ENCODE measurements at places on chromosomes 7 and 10.

DNA sequence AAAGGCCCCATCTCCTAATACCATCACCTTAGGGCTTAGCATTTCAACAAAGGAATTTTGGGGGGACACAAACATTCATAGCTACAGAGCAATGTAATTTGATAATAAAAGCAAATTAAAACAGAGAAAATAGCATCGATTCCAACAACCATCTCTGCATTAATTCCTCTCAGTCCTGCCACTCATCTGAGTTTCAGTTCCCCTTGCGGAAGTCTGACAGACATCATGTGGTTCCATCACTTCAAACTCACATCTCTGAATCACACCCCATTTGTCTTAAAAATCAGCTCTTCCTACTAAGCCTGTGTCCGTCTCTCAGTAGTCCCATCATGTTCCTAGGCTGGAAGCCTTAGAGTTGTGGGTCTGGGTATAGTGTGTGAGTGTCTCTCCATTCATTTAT, 3.6 kb downstream of the ADCK2 start:
- DNase-seq: no peak

DNA sequence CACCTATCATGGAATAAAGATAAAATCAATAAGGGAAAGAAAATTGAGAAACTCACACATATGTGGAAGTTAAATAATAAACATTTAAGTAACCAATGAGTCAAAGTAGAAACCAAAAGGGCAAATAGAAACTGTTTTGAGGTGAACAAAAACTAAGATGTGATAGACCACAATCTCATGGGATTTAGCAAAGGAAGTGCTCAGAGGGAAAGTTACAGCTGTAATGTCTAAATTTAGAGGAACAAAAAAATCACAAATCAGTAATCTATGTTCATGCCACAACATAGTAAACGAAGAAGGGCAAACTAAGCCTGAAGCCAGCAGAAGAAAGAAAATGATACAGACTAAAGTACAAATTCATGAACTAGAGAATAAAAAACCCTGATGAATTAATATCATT, 16.3 kb downstream of the CYP3A4 start:
- DNase-seq: no peak

GRCh38 chr7:98571006-98571405, 46.1 kb upstream of the NPTX2 start:
- DNase-seq: no peak

GRCh38 chr10:12334186-12334530, 15.2 kb upstream of the CAMK1D start:
- DNase-seq: no peak

- no peak for DNase-seq
Observed at GRCh38 chr10:45566415-45566814, 106.2 kb downstream of the ZFAND4 start.

DNA sequence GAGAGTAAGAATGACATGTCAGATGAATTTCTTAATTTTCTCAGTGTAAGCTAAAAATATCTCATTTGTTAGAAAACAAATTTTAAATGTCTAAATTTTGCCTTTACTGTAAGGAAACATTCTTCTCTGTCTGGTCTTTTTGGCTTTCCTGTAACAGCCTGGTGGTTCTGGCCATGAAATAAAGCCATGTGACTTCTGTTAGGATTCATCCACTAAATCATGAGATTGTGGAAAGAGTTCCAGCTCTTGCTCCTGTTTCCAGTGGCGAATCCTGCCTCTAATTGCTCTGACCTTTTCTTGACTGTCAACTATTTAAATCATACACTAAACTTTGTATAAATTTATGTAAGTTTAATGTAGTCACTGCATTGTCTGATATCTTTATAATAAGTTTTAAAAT, 398.5 kb upstream of the AKR1E2 start:
- DNase-seq: no peak

GRCh38 chr7:29598613-29599012, 35.0 kb downstream of the PRR15 start:
- DNase-seq: no peak

DNA sequence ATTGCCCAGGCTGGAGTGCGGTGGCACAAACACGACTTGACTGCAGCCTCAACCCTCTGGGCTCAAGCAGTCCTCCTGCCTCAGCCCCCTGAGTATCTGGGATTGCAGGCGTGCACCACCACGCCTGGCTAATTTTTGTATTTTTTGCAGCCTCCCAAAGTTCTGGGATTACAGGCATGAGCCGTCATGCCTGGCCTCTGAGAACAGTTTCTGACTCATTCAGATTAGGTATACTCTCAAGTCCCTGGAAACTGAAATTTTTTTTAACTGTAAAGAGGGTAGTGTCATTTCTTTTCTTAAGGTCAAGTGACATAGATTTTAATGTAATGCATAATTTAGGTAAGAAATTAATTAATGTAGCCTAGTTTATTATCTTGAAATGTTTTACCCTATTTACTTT, 104.7 kb downstream of the SEPTIN7 start:
- DNase-seq: no peak

DNA sequence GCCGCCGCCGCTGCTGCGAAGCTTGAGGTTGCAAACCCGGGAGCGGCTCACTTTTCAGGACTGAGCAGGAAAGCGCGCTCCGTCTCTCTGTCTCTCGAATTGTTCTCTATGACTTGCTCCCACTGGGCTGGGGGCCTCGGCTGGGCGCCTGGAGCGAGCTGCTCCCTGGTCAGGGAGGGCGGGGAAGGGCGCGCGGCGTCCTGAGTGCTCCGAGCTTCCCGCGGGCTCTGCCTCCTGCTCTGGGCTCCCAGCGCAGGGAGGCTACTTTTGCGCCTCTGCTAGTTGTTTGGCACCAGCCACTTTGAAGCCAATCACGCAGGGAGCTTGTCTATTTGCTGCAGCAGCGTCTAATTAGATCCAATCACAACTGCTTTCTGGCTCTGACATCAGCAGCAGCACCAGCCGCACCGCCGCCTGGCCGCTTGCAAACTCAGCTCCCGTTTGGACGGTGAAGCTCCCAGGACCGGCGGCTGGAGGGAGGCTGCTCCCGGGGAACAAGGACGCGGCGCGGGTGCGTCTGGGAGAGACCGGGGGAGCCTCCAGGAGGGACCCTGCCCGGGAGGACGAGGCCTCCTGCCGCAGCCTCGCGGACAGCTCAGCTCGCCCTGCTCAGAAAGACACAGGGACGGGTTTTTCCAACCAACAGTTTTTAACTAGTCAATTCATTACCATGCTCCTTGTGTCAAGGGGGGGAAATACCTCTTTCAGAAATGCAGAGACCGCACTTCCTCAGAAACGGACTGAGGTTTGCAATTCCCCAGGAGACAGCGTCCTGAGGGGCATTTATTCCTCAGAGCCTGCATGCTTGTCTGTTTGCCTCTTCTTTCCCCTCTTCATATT, at the start of gene ADARB2:
ADARB2 (minus strand) TSS at position 304 of the 840 bp plus-strand sequence.
- DNase-seq: peak; percentile 68

GRCh38 chr7:95684037-95684436, 87.7 kb upstream of the PDK4 start:
- DNase-seq: no peak

GRCh38 chr7:95509199-95509598, 23.5 kb downstream of the ASB4 start:
- peak; percentile 40 for DNase-seq

GRCh38 chr10:79984851-79985250, 35.9 kb upstream of the SFTPD start:
- no peak for DNase-seq

GRCh38 chr7:33849004-33849403, 56.3 kb upstream of the BMPER start:
- no peak for DNase-seq

GRCh38 chr7:91995391-91996105, 54.9 kb downstream of the AKAP9 start:
- DNase-seq: no peak

GRCh38 chr10:4830551-4830950, 4.5 kb downstream of the AKR1E2 start:
- no peak for DNase-seq

- DNase-seq: no peak
Observed at GRCh38 chr7:22613496-22613895, 113.5 kb upstream of the IL6 start.

DNA sequence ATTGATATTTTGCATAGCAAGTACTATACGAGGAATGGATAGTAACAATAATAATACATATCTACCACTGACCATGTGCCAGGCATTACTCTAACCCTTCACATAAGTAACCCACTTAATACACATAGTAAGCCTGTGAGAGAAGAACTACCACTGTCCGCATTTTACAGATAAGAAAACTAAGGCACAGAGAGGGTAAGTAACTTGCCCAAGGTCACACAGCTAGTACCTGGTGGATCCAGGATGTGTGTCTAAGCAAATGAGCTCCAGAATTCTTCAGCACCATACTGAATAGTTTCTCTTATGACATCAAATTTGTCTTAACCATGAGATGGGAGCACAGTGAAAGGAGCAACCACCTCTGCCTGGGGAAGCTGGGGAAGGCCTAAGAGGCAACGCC, 10.2 kb downstream of the CRTAC1 start:
- no peak for DNase-seq

DNA sequence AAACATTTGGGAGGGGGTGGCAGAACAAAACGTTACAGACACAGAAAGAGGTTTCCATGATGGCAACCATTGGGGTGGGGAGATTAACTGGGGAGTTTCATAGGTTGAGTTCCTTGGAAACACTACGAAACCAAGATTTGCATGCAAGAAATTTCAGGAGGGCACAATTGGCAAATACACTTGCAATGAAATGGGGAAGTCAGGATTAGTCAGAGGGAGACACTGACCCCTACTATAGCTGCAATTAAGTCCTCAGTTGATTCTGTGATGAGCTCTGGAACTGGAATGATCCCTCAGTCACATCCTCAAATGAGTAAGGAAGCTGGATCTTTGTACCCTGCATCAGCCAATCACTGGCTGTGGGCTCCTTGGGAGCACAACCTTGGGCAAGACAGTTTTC, 22.1 kb downstream of the CPEB3 start:
- no peak for DNase-seq

GRCh38 chr10:89162596-89162995, 44.5 kb downstream of the CH25H start:
- no peak for DNase-seq

DNA sequence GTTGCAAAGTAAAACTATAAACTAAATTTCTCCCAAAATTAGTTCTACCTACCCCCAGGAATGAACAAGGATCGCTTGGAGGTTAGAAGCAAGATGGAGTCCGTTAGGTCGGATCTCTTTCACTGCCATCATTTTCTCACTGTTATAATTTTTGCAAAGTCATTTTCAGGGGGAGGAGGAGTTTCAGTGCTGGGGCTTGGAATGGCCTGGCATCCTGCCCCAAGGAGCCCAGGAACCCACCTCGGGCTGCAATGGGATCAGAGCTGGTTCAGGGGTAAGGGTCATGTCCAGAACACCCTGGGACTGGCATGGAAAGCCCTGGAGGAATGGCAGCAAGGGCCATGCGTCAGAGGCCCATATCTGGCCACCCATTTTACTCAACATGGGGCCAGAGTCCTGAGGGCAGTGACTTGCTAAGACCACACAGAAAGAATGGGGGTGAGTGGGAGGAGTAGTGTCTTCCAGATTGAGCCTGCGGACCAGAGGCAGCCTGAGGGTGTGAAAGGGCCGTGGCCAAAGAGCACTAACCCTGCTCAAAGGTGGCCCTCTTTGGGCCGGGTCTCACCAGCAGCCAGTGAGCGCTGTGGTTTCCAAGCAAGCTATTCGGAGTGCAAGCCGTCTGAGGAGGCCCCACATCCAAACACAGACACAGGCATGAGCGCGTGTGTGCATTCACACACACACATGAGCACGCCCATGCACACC, 31.8 kb downstream of the GPRIN2 start:
- DNase-seq: no peak

DNA sequence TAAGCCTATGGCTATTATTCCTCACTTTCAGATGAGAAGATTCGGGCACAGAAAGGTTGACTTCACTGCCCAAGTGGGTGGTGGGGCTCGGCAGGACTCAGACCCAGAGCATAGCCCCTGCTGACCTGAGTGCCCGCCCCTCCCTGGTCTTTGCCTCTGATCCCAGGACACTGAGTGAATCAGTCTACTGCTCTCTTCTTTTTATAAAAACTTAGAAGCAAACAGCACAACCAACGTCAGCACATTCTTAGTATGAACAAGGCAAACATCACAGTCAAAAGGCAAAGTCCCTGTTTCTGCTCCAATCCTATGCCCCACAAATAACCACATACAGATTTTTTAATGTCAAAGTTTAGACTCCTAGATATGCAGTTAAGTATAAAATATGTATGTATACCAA, 237.8 kb downstream of the ZMYND11 start:
- DNase-seq: no peak

DNA sequence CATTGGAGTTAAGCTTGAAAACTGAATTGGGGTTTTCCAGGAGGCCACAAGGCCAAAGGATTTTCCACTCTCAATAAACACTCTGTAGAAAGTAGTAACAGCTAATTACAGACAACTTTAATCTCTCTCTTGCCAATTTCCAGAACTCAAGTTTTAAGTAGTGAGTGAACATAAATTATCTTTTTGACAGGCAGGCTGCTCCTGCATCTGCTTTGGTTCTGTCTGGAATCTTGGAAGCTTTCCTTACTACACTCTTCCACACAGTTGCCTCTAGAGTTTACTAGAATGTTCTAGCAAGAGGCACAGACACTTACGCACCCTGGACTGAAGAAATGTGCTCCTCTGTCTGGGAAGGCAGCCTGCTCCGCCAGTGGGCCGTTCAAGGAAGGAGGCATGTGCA, 90.5 kb upstream of the WAC start:
- DNase-seq: no peak

DNA sequence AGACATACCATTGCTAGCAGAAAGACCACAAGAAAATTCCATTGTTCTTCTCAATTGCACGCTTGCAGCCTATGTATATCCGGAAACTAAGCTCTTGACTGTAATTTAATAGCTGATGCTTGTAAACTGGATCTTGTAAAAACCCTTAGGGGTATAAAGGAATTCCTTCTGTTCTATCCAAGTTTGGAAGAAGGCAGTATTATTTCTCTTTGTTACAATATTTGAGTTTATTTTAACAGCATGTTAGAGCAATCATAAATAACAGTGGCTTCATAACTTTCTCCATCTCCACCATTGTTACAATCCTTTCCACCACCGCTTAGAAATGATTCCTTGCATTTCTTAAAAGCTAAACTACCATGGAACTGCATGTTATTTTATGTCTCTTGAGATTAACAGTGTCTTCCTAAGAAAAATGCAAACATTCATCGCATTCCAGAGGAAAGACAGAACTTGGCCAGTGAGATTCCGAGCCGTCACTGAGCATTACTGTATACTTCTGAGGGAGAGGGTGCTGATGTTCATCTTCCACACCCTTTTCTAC, 92.5 kb downstream of the TRIL start:
- no peak for DNase-seq

All from endothelial cell (in vitro differentiated cells).